ENCODE measurements at places on chromosomes 5 and 9.

GRCh38 chr5:151077419-151077818 is 3.4 kb downstream of the TNIP1 start:
- DNase-seq = no peak

DNA sequence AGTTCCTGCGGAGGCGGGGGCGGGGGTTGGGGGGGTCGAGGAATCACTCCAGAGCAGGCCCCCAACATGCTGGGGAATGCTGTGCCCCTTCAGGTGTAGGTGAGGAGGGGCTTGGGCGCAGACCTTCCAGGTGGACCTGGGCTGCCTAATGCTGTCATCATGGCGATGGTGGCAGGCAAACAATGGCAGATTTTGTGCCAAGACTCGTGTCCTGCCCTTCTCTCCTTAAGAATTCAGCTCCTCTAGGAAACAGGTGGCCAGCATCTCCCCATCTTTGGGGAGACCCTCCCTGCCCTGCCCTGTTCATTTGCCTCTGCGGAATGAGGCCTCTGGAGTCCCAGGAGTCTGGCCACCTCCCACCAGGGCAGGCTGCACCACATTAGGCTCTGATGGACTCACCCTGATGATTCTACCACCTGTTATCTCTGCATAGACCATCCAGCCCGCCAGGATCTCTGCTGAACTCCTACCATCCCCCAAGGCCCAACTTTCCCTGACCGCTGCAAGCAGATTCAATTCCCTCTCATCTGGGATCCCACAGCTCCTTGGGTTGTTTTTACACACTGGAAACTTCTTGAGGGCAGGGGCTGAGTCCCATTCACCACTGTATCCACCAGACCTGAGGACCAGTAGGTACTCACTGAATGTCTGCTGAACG is 10.9 kb upstream of the SLC25A51 start:
- DNase-seq = no peak

DNA sequence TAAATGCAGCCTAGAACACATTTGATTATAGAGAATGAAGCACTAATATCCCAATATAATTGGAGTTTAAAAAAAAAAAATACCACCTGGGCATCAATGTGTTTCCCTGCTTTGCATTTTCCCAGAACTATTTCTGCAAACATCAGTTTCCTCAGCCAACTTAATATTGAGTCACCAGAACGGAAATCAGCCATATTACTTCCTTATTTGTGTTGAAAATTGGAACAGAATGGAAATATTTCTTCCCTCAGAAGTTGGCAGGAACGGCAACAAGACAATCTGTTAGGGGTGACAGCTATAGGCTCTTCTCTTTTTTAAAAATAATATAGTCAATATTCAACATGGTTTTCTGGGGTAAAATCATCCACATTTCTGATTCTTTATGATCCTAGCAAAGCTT is 4.0 kb downstream of the MFAP3 start:
- DNase-seq = no peak

DNA sequence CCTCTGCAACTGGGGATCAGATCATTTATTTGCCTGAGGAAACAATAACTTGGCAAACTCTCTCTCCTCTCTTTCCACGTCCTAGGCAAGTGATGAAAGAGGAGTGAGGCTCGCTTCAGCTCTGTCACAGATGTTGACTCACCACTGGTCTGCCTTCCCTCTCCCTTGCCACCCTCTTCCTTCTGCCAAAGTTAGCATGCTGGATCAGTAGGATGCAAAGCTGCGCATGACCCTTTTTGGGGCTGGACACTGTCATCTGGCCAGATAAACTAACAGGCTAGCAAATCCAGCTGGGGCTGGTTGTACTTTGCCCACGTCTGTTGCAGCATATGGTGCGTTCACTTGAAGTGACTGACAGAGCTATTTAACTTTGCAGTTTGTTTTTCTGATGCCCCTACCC is 36.2 kb upstream of the SMARCA2 start:
- no peak for DNase-seq

GRCh38 chr9:93093127-93093876 is 2.7 kb upstream of the CARD19 start:
- DNase-seq = peak; percentile 14

- DNase-seq = no peak
Measured at GRCh38 chr5:74581988-74582365, 58.6 kb downstream of the ENC1 start.

- no peak for DNase-seq
Measured at GRCh38 chr9:113577525-113578261, 114.2 kb downstream of the RGS3 start.
